Ovary (tissue), 10 donors: ENCODE measurements at places on chromosomes 1 and 21. TPM values are rescaled to one million over a fixed set of nuclear protein-coding genes. Genes with fewer than 3 reads are reported as not detected.

ACKR1 gene
- 20.7 TPM for total RNA-seq

SELENBP1 gene
- 59.1 TPM for total RNA-seq

NBPF4 gene
- total RNA-seq = not detected

AMY2B gene
- total RNA-seq = 25.1 TPM

CDCA8 gene
- total RNA-seq = 0.25 TPM

XCL2 gene
- total RNA-seq = 0.48 TPM

RAB13 gene
- total RNA-seq = 34.9 TPM

FCRLB gene
- 0.24 TPM for total RNA-seq

NMNAT2 gene
- 0.79 TPM for total RNA-seq

RGS4 gene
- total RNA-seq = 1.0 TPM

RIIAD1 gene
- not detected for total RNA-seq

SIK1 gene
- total RNA-seq = 38.2 TPM

NME7 gene
- total RNA-seq = 14.2 TPM

- H3K36me3 ChIP-seq = no peaks in the 10 kb centered on the region
- H3K27ac ChIP-seq = no peak overlapping the region
- DNase-seq = no peak
- no peaks in the 10 kb centered on the region for H3K4me1 ChIP-seq
These were observed 8.5 kb downstream of the CCT8 start for GRCh38 chr21:29064850-29065481.

DNA sequence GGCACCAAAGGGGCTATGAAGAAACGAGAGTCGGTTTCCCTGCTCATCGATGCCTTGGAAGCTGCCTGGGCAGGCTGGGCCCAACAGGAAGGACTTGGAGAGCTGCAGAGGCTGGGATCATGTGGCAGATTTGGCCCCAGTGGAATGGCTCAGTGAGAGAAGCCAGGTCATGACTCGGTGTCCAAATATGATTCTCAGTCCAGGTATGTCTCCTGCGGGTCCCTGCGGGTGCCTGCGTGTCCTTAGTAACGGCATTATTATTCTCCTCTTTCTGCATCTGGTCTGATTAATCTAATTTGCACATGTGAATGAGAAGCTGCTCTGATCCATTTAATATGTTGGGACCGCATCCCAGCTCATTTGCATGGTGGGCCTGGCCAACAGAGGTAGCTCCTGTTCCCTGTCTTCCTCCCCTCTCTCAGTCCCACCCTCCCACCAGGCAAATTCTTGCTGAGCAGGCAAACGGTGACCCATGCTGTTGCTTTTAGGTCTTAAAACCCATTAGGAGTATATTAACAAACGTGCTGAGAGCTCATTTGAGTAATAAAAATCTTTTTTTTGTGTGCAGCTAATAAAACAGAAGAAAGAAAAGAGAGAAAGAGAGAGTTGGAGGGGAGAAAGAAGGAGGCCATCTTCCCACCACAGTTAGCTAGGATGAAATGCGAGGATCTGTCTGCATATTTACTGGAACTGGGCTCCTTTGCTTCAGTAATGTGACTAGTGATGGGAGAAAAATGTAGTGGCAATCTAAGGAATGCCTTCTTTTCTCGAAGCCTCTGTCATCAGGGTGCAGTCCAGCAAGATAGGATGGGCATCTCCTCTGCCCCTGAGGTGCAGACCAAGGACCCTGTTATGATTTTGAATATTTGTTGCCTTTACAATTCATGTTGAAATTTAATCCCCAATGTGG lies 133.5 kb downstream of the HMGB4 start:
- H3K27ac ChIP-seq = no peak overlapping the region
- no peaks in the 10 kb centered on the region for H3K4me1 ChIP-seq
- DNase-seq = no peak
- no peaks in the 10 kb centered on the region for H3K36me3 ChIP-seq
- no peak overlapping the region for H3K4me3 ChIP-seq
- no peaks in the 10 kb centered on the region for H3K27me3 ChIP-seq

DNA sequence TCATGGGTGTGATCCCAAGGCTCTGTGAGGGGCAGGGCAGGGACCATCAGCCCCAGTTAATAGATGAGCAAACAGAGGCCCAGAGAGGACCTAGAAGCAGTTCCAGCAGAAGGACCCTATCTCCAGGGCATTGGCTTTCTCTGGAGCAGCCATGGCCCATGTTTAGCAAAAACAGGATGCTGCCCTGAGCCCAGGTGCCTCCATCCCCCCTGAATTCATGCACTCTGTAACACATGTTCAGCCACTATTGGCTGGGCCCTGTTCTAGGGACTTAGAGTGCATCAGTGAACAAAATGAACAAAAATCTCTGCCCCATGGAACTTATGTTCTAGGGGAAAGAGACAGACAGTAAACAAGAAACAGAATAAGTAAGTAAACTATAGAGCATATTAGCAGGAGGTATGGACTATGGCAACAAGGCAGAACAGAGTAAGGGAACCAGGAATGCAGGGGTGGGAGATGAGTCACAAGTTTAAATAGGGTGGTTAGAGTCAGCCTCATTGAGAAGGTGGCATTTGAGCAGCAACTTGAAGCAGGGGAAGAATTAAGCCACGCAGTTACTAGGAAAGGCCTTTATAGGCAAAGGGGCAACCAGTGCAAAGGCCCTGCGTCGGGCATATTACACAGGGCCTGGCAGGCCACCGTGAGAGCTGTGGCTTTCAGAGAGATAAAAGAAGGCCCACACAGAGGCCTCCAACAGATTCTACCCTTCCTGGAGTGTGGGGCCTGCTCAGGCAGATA lies 185.9 kb upstream of the EDN2 start:
- DNase-seq = no peak
- peaks cover 1% of the 10 kb centered on the region for H3K4me1 ChIP-seq
- H3K27me3 ChIP-seq = no peaks in the 10 kb centered on the region

DNA sequence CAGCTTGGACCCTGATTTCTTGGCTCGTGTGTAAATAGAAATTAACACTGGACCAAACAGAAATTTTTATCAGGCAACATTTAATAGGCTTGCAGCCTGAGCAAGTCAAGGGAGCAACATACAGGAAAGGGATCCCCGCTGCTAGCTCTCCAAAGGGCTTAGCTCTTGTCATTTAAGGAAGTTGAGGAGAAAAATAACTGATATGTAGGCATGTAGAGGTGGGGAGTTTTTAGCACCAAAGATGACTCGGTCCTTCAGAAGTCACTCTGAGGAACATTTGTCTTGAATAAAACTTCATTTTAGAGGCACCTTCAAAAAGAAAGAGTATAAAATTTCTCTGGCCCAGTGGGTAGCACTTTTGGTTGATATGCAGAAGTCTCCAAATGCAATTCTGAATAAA lies 27.1 kb downstream of the GBP2 start:
- no peaks in the 10 kb centered on the region for H3K36me3 ChIP-seq
- H3K4me1 ChIP-seq = no peaks in the 10 kb centered on the region
- H3K4me3 ChIP-seq = no peak overlapping the region
- H3K27me3 ChIP-seq = no peaks in the 10 kb centered on the region
- DNase-seq = no peak

DNA sequence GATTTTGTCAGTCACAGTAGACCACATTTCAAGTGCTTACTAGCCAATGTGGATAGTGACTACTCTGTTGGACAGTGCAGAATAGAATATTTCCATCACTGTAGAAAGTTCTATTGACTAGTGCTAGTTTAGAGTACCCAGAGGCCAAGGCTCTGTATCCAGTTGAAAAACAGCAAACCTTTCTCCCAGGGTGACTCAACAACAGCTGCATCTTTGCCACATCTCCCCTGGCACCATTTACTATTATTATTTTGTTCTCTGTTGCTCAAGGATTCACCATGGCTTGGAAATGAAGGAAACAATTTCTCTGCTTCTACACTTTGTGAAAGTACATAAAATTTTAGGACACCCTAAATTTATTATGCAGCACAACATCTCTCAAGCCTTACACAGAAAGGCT lies 85.3 kb upstream of the WDR26 start:
- no peak overlapping the region for H3K4me3 ChIP-seq
- H3K27me3 ChIP-seq = no peaks in the 10 kb centered on the region
- H3K36me3 ChIP-seq = no peaks in the 10 kb centered on the region
- H3K4me1 ChIP-seq = no peaks in the 10 kb centered on the region
- no peak overlapping the region for H3K27ac ChIP-seq
- no peak for DNase-seq

- H3K27me3 ChIP-seq = no peaks in the 10 kb centered on the region
- H3K36me3 ChIP-seq = no peaks in the 10 kb centered on the region
- no peak overlapping the region for H3K4me3 ChIP-seq
- DNase-seq = no peak
- no peak overlapping the region for H3K27ac ChIP-seq
- no peaks in the 10 kb centered on the region for H3K4me1 ChIP-seq
These were observed 297.2 kb downstream of the TGFB2 start for GRCh38 chr1:218642033-218642948.

GRCh38 chr1:6889875-6890480 lies 104.7 kb downstream of the CAMTA1 start:
- DNase-seq = no peak
- no peak overlapping the region for H3K27ac ChIP-seq
- no peaks in the 10 kb centered on the region for H3K4me1 ChIP-seq
- no peak overlapping the region for H3K4me3 ChIP-seq
- no peaks in the 10 kb centered on the region for H3K36me3 ChIP-seq

- H3K4me1 ChIP-seq = no peaks in the 10 kb centered on the region
- H3K27ac ChIP-seq = no peak overlapping the region
- H3K36me3 ChIP-seq = no peaks in the 10 kb centered on the region
These were observed 41.1 kb downstream of the KCNJ15 start for GRCh38 chr21:38297871-38298270.

DNA sequence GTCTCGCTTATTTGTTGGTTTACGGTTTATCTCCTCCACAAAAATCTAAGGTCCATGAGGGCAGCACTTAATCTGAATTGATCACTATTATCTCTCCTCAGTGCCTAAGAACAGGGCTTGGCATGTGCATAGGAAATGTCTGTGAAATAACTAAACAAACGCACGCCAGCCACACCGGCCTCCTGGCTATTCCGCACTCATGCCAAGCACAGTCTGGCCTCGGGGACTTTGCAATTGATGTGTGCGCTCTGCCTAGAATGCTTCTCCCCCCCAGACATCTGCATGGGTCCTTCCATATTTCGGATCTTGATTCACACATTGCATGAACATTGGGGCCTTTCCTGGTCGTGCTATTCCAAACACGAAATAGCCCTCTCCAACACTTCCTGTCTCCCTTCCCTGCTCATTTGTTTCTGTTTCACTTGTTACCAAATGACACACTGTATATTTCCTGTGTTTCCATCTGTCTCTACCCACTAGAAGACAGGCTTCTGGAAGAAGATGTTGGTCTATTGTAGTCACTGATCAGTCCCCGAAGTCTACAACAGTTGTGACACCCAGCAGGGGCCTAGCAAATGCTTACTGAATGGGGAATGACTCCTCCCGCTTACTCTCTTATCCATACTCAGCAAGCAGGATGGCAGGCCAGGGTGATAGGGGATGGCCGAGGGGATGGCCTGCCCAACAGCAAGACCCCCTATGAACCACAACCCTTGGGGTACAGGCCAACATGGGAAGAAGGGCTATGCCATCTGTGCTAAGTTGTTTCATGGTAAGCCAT lies 93.9 kb downstream of the GLIS1 start:
- H3K4me1 ChIP-seq = no peaks in the 10 kb centered on the region
- no peaks in the 10 kb centered on the region for H3K36me3 ChIP-seq
- no peak overlapping the region for H3K27ac ChIP-seq

- no peaks in the 10 kb centered on the region for H3K4me1 ChIP-seq
- H3K27ac ChIP-seq = no peak overlapping the region
- DNase-seq = no peak
- no peaks in the 10 kb centered on the region for H3K36me3 ChIP-seq
- no peaks in the 10 kb centered on the region for H3K27me3 ChIP-seq
These were observed 35.6 kb upstream of the MGST3 start for GRCh38 chr1:165595246-165595938.

DNA sequence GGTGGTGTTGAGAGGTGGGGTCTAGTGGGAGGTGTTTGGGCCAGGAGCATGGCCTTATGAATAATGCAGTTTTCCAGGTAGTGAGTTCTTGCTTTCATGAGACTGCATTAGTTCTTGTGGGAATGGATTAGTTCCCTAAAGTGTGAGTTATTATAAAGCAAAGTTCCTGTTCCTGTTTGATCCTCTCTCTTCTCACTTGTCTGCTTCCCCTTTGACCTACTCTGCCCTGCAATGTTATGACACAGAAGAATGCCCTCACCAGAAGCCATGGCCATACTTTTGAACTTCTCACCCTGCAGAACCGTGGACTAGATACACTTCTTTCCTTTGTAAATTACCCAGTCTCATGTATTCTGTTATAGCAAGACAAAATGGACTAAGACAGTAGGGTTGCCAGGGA lies 53.6 kb downstream of the MAP3K7CL start:
- H3K27ac ChIP-seq = no peak overlapping the region
- H3K27me3 ChIP-seq = no peaks in the 10 kb centered on the region
- H3K4me1 ChIP-seq = peaks cover 6% of the 10 kb centered on the region
- no peak overlapping the region for H3K4me3 ChIP-seq
- H3K36me3 ChIP-seq = no peaks in the 10 kb centered on the region

- no peaks in the 10 kb centered on the region for H3K4me1 ChIP-seq
- H3K4me3 ChIP-seq = no peak overlapping the region
- DNase-seq = no peak
- no peak overlapping the region for H3K27ac ChIP-seq
- H3K36me3 ChIP-seq = no peaks in the 10 kb centered on the region
- H3K27me3 ChIP-seq = no peaks in the 10 kb centered on the region
These were observed 516.3 kb upstream of the BEND5 start for GRCh38 chr1:49293016-49293415.

DNA sequence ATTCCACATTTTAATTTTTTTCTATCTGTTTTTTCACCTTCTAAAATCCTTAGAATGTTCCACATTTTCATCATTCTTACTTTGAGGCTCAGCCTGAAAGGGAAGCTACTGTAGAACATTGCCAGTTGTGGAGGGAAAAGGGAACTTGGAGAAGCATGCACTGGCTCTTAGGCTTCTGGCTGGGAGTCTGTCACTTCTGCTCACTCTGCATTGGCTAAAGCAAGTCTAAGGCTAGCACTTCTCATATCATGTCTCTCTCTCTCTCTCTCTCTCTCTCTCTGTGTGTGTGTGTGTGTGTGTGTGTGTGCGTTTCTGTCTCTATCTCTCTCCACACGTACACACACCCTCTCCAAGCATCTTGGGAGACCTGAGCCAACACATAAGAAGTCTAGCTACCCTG lies 49.6 kb upstream of the ADAR start:
- no peak overlapping the region for H3K27ac ChIP-seq
- H3K36me3 ChIP-seq = no peaks in the 10 kb centered on the region
- no peaks in the 10 kb centered on the region for H3K27me3 ChIP-seq
- no peak overlapping the region for H3K4me3 ChIP-seq
- no peaks in the 10 kb centered on the region for H3K4me1 ChIP-seq

DNA sequence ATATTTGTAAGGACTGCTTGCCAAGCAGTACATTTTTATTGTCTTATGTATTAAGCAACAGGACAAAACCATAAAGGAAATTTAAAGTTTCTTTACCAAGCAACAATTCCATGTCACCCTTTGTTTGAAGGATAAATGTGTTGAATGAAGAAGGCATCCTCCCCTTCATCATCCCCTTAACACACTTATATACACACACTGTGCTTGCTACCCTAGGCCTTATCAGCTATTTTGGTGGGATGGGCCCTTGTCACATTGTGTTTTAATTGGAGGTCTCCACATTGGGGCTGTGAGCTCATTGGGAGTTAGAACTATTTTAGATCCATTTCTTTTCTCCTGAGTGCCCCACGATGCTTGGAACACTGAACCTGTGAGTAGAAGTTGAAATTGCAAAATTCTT lies 1.9 kb downstream of the VANGL1 start:
- H3K4me3 ChIP-seq = no peak overlapping the region
- no peaks in the 10 kb centered on the region for H3K27me3 ChIP-seq
- H3K36me3 ChIP-seq = no peaks in the 10 kb centered on the region
- no peak for DNase-seq
- no peaks in the 10 kb centered on the region for H3K4me1 ChIP-seq
- no peak overlapping the region for H3K27ac ChIP-seq

GRCh38 chr1:43446388-43446740 lies 7.4 kb downstream of the HYI start:
- no peaks in the 10 kb centered on the region for H3K4me1 ChIP-seq
- no peak overlapping the region for H3K4me3 ChIP-seq
- no peak overlapping the region for H3K27ac ChIP-seq
- no peaks in the 10 kb centered on the region for H3K36me3 ChIP-seq
